ENCODE measurements at places on chromosomes 1 and 21. TPM values are rescaled to one million over a fixed set of nuclear protein-coding genes. Genes with fewer than 3 reads are reported as not detected.

GRCh38 chr1:107449326-107449725 lies 308.5 kb downstream of the NTNG1 start:
- DNase-seq = no peak

- DNase-seq = peak; percentile 79
Observed at GRCh38 chr1:155256058-155256852, 972 bp upstream of the ENTREP3 start.

GRCh38 chr1:117657031-117657430 lies 51.2 kb downstream of the TENT5C start:
- no peak for DNase-seq

DNA sequence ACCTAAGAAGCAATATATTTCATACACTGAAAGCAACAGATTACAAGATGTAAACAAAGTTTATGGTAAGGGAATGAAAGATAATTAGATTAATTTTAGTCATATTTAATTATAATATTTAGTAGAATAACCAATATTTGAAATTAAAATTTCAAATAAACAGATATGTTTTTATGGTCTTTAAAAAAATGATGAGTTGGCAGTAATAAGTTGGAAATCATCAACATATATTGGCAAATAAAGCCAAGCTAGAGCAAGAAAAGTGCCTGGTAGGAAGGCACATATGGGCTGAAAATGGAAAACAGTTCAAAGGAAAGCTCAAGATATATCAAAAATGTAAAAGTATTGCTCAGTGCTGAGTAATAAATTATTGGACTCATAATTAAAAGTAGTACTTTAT lies 1274.0 kb downstream of the AMY1C start:
- no peak for DNase-seq

- peak; percentile 62 for DNase-seq
Observed at GRCh38 chr21:45417256-45417950, 12.4 kb downstream of the COL18A1 start.

GRCh38 chr1:83102630-83103071 lies 896.3 kb downstream of the TTLL7 start:
- no peak for DNase-seq

DNA sequence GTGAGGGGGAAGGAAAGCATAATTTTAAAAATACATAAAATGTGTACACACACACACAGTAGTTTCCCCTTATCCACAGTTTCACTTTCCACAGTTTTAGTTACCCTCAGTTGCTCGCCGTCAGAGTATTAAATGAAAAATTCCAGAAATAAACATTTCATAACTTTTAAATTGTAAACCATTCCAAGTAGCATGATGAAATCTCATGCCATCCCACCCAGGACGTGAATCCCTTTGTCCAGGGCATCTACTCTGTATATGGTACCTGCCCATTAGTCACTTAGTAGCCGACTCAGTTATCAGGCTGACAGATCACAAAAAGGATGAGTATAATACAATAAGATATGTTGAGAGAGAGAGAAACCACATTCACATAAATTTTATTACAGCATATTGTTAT lies 36.2 kb downstream of the EPS15 start:
- DNase-seq = no peak

DNA sequence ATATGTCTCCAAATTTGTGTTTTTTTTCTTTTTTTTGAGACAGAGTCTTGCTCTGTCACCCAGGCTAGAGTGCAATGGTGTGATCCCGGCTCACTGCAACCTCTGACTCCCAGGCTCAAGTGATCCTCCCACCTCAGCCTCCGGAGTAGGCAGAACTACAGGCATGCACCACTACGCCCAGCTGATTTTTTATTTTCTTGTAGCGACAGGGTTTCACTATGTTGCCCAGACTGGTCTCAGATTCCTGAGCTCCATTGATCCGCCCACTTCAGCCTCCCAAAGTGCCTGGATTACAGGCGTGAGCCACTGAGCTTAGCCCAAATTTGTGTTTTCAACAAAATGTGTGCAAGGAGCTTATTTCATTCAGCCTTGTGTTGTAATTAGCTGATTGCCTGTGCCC lies 59.0 kb upstream of the IFFO2 start:
- DNase-seq = no peak

DNA sequence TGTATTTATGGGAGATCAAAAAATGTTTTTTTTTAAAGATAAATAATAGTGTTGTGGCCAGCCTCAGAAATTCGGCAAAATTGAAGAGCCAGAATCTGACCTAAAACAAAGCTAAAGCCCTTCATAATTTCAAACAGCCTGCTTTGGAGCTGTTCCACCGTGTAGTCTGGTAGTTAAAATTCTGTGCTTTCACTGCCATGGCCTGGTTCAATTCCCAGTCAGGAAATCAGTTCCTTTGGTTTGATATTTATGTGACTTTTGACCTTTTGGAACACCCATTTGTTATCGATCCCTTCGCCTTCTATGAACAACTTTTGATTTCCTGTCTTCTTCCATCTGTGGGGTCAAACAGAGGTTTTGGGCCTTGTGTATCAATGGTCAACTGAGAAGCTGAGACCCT lies 179.8 kb downstream of the HFM1 start:
- no peak for DNase-seq

- no peak for DNase-seq
Observed at GRCh38 chr1:116006486-116006964, 30.2 kb downstream of the SLC22A15 start.

- DNase-seq = no peak
Observed at GRCh38 chr1:6267686-6268322, 6.9 kb upstream of the GPR153 start.

GRCh38 chr1:226990133-226990716 lies 50.1 kb downstream of the COQ8A start:
- peak; percentile 88 for DNase-seq

GRCh38 chr1:115445090-115445489 lies 107.0 kb upstream of the NGF start:
- DNase-seq = no peak

- DNase-seq = no peak
Observed at GRCh38 chr1:152170287-152170905, 11.4 kb upstream of the RPTN start.

GRCh38 chr1:191592039-191592438 lies 566.2 kb upstream of the RGS18 start:
- no peak for DNase-seq

DNA sequence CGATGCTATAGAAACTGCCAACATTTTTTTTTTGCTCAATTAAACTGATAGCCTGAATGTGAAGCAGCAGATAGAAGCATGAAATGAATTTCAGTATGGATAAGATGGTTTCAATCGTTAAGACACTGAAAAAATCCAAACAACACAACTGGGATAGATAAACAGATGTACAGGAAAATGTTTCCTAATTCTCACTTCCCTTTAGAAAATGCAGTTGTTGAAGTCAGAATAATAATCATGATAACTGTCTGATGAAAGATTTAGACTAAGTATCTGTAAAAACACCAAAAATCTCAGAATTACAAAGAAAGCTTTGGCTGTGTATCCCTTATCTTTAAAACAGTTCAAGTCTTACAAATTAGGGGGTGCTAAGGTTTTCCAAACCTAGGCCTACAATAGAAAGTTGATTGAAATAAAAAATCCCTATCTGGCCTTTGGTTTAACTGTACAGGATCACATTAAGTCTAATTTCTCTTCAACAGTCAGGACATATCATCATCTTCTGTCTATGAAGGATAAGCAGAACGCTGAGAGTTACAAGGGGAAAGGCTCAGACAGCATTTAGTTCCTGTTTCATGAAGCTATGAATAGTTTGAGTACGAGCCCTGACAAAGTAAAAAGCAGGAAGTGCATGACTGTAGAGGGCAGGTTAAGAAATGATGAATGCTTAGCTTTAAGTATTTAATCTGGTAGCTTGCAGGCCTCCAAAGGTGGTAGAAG lies 203.2 kb downstream of the APP start:
- DNase-seq = no peak

GRCh38 chr1:29488794-29489311 lies 252.5 kb downstream of the PTPRU start:
- no peak for DNase-seq

DNA sequence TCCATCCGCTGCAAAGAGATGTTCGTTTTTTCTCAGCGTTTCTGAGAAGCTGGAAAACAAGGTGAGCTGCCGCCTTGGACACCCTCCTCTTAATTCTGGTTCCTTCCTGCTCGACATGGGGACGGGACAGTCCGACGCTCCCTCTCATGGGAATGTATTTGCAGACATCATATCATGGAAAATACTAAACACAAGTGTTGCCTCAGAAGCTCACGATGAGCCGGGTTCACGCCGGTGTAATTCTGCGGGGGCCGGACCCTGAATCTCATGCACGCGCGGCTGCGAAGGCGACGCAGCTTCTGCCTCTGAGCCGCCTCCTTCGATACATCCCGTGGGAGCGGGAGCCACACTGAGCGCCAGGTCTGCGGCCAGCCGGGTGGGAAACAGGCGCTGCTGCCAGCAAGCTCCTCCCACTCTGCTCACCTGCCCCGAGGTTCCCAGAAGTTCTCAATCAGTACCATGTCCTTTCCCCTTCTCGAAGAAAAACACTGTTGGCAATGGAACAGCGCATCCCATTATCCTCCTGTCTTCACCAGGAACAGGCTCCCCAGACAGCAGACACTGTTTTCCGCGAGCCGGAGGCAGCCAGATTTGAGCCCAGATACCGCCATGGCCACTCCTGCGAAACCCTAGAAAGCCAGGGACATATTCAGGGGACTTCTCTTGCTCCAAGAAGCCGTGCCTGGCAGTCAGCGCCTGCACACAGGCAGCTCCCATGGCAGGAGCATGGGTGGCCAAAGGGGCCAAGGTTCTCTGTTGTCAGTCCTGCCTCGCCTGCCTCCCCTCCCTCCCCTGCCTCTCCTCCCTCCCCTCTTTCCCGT lies 98.0 kb downstream of the WDR4 start:
- peak; percentile 80 for DNase-seq

DNA sequence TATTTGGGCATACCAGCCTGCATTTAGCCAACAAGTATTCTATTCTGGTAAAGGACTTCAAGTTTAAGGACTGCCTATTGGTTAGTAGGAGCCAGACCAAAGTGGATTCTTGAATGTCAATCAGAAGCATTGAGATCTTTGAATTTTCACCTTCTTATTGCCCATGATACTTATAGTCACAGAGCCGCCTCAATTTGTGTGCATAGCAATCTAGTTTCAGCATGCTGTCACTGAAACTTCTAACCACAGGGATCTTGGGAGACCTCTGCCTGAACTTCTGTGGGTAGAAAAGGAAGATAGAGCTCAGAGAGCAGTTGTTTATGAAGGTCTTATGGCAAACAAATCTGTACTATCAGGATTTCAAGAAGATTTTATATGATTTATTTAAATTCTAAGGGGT lies 501.4 kb upstream of the USP24 start:
- no peak for DNase-seq

- no peak for DNase-seq
Observed at GRCh38 chr1:150110116-150110515, 39.6 kb upstream of the PLEKHO1 start.

GRCh38 chr1:227773558-227773957 lies 38.3 kb downstream of the SNAP47 start:
- DNase-seq = no peak

DNA sequence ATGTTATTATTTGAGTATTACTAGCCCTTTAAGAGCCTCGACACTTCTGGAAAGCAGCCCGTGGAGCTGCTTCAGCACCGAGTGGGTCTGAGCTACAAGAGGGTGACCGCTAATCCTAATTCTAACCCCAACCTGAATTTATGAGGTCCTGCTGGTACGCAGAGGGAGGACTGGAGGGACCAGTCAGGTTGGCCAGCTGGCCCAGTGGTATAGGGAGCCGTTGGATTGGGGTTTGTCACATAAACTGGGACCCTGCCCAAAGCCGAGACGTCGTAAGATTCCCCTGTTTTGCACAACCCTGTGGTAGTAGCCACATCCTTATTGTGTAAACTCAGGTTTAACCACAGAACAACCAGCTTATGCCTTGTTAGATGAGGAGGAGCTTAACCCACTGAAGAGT lies 60.8 kb upstream of the F3 start:
- DNase-seq = no peak

DNA sequence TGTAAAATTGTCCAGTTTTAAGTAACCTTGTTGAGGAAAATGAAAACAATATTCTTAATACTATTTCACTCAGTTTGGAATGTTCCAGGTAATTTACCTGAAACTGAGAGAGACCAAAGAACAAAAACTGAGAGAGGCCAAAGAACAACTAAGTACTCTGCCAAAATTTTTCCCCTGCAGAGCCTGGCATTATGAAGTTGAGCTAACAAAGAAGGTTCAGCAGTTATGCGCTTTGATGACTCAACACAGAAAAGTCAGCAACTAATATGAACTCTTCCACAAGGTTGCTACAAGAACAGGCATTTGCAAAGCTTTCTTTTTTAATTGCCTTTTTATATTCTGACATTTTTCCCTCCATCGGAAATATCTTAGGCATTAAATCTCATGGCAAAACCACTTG lies 270.9 kb downstream of the CHRM3 start:
- DNase-seq = no peak

GRCh38 chr1:191096405-191096804 lies 618.7 kb upstream of the BRINP3 start:
- no peak for DNase-seq

- DNase-seq = no peak
Observed at GRCh38 chr1:39683591-39684312, 7.5 kb downstream of the HPCAL4 start.

DNA sequence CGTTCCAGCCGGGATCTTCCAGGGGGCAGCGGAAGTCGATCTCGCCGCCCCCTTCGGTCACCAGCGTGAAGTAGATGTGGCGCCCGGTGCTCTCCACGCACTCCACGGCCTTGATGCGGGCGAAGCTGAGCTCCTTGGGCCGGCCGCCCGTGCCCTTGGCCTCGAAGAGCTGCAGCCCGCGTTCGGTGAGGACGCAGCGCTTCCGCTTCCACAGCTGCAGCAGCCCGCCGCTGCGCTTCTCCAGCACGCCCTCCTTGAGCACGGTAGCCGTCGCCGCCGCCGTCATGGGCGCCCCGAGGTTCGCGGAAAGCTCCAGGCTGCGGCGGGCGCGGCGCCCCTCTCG lies 516 bp downstream of the PHLDA3 start:
- DNase-seq = no peak

Gene TPRG1L
- 30.6 TPM for total RNA-seq

Gene ADSS2
- total RNA-seq = 47.4 TPM

Gene TAS1R1
- 0.72 TPM for total RNA-seq

Gene LCA5L
- 0.76 TPM for total RNA-seq

Gene SLC30A10
- total RNA-seq = not detected

Gene CNST
- total RNA-seq = 28.8 TPM

Gene S100A7
- total RNA-seq = not detected

Gene CLIC6
- total RNA-seq = 0.94 TPM

Gene GJC2
- total RNA-seq = 2.4 TPM

Gene DENND2C
- total RNA-seq = 2.6 TPM

Gene SPRR1A
- not detected for total RNA-seq

Gene IQGAP3
- total RNA-seq = 0.43 TPM

Gene SLAMF7
- total RNA-seq = 134 TPM

Gene TSPAN1
- total RNA-seq = 3.2 TPM

Data from spleen (tissue), 13 donors.